ENCODE measurements at places on chromosomes 7 and 10.

DNA sequence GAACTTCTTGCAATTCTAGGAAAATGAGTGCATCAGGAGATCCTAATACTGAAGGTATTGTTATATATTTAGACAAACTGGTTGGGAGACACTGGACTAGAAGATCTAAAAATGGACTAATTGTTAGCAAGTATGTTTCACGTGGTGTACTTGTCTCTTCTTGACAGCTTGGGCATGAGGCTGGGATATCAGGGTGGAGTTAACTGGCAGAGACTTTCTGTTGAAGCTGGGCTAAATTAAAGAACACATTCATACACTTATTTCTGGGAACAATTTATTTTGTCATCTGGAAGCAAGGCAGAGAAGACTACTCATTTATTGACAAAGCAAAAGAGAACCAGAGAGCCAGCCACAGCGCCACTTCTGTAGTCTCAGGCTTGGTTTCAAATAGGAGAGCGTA is 25.9 kb downstream of the TYW1 start:
- no peak for DNase-seq

DNA sequence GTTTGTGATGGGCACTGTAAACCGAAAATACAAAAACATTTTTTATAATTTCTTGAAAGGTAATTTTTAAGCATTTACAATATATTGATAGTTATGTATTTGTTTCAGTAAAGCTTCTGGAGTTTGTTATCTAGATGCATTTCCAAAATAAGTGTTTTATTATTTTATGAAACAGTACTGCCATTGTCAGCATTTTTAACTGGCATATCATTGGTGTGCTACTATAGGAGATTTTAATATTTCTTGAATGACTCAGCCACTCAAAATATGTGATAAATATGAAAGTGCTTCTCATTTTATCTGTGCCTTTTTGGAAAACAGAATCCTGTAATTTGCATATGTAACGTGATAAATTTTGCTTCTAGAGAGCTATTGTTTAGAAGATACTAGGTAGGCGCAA is 97.9 kb downstream of the ANKIB1 start:
- DNase-seq, result no peak

DNA sequence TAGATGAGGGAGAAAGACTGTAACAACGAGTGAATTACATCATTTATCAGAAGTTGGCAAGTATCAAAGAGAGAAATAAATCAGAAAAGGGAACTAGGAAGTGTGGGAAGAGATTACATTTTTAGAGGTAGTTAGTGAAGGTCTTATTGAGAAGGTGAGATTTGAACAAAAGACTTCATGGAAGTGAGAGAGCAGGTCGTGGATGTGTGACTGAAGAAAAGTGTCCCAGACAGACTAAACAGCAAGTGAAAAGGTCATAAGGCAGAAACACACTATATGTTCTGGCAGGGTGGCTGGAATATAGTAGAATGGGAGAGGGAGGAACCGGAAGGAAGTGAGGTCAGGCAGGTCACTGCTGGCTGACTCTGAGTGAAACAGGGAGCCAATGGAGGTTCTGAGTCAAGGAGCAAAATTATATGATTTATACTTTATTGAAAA is 35.7 kb upstream of the RHOBTB1 start:
- DNase-seq, result no peak

DNA sequence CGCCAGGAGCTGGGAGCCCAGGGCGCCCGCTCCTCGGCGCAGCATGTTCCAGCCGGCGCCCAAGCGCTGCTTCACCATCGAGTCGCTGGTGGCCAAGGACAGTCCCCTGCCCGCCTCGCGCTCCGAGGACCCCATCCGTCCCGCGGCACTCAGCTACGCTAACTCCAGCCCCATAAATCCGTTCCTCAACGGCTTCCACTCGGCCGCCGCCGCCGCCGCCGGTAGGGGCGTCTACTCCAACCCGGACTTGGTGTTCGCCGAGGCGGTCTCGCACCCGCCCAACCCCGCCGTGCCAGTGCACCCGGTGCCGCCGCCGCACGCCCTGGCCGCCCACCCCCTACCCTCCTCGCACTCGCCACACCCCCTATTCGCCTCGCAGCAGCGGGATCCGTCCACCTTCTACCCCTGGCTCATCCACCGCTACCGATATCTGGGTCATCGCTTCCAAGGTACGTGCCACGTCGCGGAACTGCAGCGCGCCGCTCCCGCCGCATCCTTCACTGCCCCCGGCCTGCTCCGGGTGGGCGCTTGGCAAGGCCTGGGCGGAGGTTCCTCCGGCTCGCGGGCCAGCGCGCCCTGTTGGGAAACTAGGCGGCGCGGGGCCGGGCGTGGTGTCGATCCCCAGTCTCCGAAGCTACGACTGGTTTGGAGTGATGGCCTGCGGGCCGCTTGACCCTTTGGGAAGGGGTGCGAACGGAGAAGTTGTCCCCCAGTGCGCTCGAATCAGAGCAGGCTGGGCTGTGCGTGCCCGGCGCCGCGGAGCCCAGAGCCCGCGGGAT is 868 bp downstream of the EMX2 start:
- peak; percentile 18 for DNase-seq

- DNase-seq, result no peak
Observed at GRCh38 chr10:7027913-7028808, 382.7 kb downstream of the SFMBT2 start.

DNA sequence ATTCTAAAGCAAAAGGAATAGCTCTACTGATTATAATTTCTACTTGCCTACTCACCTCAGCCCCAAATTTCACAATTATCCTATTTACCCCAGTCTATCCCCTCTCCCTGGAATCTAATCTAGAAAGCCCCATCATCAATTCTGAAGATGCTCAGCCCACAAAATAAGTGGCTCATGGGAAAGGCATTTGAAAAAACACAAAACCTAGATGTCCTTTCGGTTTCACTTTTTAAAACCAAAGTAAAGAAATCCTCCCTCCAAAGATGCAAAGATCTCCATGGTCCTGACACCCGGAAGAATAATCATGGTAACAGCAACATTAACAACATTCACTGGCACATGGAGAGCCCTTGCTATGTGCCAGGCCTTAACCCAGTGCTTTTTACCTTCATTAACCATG is 224.8 kb downstream of the FGFR2 start:
- no peak for DNase-seq

DNA sequence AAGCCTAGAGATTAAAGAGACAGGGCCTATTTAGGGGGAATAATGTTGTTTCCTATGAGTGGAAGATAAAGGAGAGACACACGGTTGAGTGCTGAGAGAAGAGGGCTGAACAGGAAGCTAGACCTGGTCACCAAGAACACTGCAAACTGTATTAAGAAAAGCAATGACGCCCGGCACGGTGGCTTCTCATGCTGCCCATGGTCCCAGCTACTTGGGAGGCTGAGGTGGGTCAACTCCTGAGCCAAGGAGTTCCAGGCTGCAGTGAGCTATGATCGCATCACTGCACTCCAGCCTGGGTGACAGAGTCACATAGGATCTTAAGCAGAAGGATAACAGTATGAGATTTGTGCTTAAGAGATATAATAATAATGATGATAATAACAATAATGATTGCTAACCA is 19.7 kb upstream of the OTUD1 start:
- DNase-seq, result no peak

GRCh38 chr7:134886353-134887057 is 99.8 kb upstream of the AGBL3 start:
- no peak for DNase-seq

GRCh38 chr10:103884681-103885139 is 29.3 kb upstream of the SH3PXD2A start:
- DNase-seq, result peak; percentile 46

- no peak for DNase-seq
Observed at GRCh38 chr7:73799282-73800141, 29.4 kb upstream of the CLDN3 start.

DNA sequence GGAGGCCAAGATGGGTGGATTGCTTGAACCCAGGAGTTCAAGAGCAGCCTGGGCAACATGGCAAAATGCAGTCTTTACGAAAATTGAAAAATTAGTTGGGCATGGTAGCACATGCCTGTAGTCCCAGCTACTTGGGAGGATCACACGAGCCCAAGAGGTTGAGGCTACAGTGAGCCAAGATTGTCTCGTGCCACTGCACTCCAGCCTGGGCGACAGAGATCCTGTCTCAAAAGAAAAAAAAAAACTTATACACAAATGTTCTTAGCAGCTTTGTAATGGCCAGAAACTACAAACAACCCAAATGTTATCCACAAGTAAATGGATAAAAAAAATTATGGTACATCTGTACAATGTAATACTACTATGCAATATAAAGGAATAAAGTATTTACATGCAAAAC is 12.6 kb downstream of the NT5C2 start:
- DNase-seq, result no peak

- peak; percentile 38 for DNase-seq
Observed at GRCh38 chr7:95596198-95597063, at the start of gene PDK4. Gene PDK4, minus strand, starts transcription at chr7:95596516. Its CDS starts 223 bp downstream, at chr7:95596293.

DNA sequence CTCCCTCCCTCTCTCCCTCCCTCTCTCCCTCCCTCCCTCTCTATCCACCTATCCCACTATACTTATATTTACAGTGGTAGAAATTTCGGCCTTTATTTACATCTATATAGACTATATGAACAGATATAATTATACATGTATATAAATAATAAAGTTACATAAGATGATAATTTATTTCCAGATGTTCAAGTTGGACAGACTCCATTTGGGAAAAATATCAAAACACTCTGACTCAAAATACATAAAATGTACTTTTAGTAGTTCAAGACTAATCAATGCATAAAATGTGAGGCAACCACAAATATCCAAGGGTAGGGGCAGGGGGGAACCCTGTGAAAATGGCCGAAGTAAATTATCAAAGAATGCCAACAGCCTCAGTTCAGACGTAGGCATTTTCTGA is 203.0 kb downstream of the FANK1 start:
- no peak for DNase-seq

GRCh38 chr7:4210821-4211220 is 471.3 kb upstream of the FOXK1 start:
- no peak for DNase-seq

All from NCI-H524 (cell line).